ENCODE measurements at places on chromosomes 2 and 18.

DNA sequence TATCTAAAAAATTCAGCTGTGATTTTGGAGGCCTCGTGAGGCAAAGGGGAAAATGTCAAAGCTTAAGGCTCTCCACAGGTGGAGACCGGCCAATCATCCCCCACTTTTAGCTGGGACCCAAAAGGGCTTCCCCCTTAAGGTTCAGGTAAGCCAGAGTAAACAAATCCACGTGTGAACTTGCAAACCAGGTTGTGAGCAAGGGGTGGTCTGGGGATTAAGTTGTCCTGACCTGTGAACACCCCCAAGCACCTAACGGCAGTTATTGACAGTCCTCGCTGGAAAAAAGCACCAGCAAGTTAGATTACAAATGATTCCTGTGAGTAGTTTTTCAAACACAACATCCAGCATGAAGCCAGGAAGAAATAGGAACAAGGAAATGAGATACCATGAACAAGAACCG is 42.9 kb downstream of the MYO7B start:
- no peak for DNase-seq

GRCh38 chr2:68918497-68918896 is 34.2 kb downstream of the GKN2 start:
- no peak for DNase-seq

DNA sequence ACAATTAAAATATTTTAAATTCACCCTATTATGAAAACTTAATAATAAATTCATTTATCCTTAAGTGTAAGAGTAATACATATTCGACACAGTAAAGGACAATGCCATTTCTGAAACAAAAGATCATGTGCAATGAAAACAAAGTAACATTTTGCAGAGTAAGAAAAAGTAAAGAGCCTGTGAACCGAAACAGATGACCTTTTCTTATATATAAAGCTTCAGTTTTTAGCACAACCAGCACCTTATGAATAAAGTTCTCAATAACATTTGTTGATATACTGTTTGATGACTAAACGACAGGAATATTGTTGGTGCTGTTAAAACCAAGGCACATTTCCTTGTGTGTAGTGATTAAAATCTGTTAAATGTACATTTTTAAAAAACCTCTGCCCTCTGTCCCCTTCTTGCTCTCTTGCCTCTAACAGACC is 1.5 kb downstream of the PELI1 start:
- DNase-seq: no peak

GRCh38 chr2:98472132-98472650 is 27.5 kb downstream of the INPP4A start:
- DNase-seq: peak; percentile 57

Data from femur (tissue), 1 donor.